NCI-H1048 (cell line): ENCODE measurements at places on chromosomes 5 and 9.

DNA sequence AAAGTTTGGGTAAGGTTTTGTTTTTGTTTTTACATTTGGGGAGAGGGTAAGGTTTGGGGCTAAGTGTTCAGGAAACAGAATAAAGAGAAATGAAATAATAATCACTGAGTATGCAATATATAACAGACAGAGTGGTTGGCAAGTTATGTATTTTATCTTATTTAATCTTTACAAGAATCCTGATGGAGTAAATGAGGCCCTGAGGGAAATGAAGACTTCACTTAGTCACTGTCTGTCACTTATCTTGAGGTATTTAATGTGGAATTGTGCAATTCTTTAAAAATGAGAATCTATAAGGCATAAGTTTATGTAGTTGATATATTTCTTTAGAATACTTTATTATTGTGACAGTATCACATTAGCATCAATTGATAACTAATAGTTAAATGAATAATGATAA lies 48.1 kb downstream of the TEK start:
- DNase-seq = no peak

DNA sequence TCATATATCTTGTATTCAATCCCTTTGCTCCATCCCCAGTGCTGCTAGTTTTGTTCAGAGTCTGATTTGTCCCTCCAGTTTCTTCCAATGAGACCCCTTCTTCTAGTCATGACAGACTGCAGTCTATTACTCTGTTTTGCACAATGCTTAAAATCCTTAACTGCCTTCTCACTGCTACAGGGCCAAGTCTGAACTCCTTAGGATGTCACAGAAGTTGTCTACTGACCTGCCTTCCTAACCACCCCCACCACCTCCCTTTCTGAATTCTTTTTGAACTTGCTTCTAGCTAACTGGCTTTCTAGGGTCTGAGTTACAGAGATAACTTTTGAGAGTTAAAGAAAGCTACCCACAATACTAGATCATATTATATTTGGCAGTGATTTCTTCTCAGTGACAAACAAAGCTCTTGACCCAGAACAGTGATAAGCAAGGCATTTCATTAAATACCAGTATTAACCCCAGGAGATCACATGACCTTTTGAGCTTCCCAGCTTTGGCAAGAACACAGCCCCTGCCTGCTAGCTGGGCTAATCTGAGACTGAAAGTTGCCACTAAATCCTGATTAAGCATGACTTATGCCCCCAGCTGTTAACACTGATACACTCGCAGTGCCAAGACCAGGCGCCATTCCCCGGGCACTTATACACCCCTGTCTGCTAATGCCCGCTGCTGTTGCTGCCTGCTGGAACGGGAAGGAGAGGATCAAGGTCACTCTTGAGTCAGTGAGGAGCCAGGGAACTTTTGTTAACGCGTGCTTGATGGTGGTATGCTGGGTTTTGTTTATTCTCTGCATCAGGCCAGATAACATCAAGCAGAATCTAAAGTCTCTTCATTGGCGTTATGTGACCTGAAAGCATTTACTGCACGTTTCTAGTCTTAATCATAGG lies 36.4 kb upstream of the ADAMTSL1 start:
- DNase-seq = no peak

DNA sequence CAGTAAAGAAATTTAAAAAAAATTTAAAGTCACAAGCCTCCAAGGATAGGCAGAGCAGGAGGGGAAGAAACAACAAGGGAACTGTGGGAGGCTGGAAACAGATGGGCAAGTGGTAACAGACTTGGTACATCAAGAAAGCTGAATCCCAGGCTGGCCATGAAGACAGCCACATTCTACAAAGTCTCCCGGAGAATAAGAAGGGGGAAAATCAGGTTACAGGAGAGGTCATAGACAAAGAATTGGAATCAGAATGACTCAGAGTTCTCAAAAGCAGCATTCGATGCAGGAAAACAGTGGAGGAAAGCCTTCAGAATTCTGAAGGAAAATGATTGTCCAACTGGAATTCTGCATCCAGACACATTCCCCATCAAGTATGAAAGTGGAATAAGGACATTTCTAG lies 129.7 kb downstream of the ADAMTS2 start:
- DNase-seq = no peak

DNA sequence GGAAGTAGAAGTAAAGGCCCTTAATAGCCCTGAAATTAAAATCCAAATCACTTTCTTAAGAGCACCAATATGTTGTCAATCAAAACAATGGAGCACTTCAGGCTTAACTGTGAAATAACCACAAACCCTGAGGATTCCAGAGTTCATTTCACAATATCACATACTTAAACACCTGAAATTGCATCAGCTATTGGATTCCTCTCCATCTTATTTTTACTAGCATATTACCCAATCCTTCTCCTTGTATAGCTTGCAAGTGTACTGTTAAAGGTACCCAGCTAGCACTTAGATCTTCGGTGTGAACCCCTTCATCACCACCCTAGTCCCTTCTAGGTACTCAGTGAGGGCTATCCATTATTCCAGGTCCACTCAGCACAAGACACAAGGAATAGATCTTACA lies 287.3 kb downstream of the EFNA5 start:
- DNase-seq = no peak

GRCh38 chr9:20016611-20017010 lies 227.8 kb upstream of the SLC24A2 start:
- DNase-seq = no peak

GRCh38 chr9:95137587-95138145 lies 179.8 kb downstream of the FANCC start:
- DNase-seq = no peak

- no peak for DNase-seq
Observed at GRCh38 chr5:139394654-139395566, at the start of gene PROB1. Gene PROB1, minus strand, starts transcription at chr5:139395104. Its CDS starts 23 bp downstream, at chr5:139395081.

DNA sequence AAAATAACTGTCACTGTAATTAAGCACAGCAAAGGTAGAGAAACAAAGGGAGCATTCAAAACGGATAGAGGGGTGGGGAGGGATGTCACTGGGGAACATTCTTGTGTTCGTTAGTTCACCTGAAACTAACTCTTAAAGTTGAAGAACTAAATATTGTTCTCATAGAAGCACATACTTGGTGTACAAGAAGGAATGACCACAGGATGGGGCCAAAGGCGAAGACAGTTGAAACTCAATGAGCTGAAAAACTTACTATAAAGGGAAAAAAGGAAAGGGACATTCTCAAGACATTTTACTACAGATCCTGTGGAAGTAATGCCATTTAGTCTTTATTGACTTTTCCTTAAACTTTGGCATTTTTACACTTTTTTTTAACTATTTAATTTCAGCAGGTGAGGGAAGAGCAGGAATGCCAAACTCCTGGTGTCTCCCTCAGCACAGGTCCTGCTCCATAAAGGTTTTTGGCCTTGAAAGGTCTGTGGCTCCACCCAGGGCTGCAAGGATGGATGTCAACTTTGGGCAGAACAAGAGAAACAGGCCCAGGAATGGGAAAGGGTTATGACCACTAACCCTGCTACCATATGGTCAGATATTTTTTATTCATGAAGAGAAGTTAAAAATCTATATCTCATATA lies 197.6 kb upstream of the RASA1 start:
- no peak for DNase-seq

GRCh38 chr5:150404121-150404520 lies 8.6 kb downstream of the CD74 start:
- no peak for DNase-seq

GRCh38 chr5:12848709-12849108 lies 944.5 kb upstream of the CTNND2 start:
- no peak for DNase-seq

DNA sequence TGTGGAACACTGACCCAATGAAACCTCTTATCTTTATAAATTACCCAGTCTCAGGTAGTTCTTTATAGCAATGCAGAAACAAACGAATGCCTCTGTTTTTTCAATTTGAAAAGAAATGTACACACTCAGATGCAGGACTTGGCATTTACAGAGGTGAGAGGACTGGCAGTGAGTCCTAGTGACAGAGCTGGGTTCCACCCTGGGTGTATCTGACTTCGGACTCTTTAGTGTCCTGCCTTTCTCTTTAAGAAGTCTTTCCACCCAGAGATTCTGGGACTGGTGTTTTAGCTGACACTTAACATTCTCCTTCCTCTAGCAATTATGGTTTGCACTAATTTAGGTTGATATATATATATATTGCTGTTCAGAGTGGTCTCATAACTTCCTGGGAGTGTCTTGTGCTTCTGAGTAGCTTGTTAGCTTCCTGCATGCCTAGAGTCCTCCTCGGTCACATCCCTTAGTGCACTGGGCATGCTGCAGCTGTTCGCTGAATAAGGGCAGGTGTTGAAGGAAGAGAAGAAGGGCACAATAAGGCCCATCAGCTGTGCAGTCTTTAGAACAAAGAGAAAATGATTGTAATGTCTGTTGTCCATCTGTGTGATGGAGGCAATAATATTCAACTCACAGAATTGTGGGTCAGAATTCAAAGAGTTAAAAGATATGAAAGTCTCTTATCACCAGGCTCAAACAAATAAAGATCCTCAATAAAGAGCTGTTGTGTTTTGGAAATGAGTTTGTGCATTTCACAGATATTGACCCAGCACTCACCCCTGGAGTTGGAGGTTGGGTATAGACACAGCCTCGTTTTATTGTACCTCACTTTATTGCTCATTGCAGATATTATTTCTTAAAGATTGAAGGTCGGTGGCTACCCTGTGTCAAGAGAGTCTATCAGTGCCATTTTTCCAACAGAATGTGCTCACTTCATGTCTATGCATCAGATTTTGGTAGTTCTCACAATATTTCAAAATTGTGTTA lies 187.1 kb downstream of the TRIM32 start:
- no peak for DNase-seq

- DNase-seq = no peak
Observed at GRCh38 chr5:80246995-80247729, 8.7 kb downstream of the SERINC5 start.

DNA sequence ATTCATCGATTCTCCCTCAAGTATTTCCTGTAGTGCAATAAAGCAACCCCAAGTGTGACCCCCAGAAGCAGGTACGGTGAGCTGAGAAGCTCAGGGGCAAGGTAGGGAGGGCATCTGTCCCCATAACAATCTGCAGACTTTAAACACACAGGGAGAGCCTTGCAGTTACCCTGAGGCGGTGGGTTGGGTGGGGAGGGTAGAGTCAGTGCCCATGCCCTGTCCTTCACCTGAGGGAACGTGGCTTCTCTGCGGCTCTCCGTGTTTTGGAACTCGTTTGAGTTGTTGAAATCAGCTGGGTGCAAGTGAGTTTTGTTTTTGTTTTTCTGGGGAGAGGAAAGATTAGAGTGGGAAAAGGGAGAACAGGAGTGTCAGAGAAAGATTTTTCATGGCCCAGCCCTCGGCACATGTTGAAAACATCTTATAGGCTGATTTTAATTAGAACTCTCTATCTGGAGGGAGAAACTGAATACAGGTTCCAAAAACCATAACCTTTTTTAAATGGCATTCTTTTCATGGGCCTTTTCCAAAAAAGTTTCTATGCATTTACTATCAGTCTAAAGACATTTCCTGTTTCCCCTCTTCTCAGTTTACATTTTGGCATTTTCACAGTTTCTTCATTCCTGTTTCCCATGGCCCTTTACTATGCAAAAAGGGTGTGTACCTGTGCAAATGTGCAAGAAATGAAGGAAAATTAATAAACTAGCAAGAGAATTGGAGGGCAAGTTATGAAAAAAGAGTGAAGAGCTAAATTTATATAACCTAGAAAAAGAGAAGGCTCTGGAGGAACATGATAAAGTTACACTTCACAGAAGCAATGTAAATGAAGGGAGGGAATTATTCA lies 266.5 kb upstream of the VLDLR start:
- DNase-seq = no peak
